ENCODE measurements at places on chromosomes 5 and 9.

DNA sequence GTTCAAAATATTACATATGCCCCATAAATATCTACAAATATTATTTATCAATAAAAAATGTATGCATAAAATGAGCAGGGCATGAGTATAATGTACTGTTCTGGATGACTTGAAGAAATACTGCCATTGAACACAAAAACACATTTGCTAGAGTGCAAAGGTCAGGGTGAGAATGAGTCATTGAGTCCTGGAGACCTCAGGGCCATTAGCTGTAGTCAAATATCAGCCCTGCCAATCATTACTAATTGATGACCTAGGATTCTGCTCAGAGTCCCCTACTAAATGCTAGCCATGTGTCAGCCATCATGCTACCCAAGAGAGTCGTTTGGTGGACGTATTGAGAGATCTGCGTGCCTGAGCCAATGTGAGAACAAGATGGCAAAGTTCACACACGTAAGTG, 80.3 kb upstream of the FAM169A start:
- no peak for DNase-seq

GRCh38 chr9:33472171-33472880, 1.4 kb downstream of the NOL6 start:
- DNase-seq = no peak

GRCh38 chr9:98551511-98552286, 157.0 kb downstream of the GABBR2 start:
- no peak for DNase-seq

DNA sequence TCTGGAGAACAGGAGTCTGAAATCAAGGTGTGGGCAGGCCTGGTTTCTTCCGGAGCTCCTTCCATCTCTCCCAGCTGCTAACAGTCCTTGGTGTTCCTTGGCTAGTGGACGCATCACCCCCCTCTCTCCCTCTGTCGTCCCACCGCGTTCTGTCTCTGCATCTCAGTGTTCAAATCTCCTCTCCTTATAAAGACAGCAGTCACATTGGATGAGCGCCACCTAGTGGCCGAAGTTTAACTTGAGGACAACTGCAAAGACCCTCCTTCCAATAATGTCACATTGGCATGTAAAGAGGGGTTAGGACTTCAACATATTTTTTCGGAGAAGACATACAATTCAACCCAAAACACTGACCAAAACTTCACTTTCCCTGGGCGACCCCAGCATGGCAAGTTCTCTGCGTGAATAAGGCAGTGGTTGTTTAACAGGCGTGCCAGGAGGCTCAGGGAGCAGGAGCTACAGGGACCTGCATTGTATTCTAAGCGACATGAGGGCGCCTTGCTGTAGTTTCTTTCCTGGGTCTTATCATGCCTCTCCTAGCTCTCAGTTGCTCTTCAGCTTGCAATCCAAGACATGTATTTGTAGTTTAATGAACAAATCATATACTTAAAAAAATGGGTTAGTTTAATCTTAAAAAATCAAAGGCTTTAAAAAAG, 27.9 kb upstream of the BASP1 start:
- peak; percentile 59 for DNase-seq

GRCh38 chr5:17436761-17437221, 61.2 kb upstream of the TAF11L2 start:
- DNase-seq = no peak

- DNase-seq = no peak
These were observed 154.3 kb downstream of the PALM2AKAP2 start for GRCh38 chr9:109934136-109934856.

DNA sequence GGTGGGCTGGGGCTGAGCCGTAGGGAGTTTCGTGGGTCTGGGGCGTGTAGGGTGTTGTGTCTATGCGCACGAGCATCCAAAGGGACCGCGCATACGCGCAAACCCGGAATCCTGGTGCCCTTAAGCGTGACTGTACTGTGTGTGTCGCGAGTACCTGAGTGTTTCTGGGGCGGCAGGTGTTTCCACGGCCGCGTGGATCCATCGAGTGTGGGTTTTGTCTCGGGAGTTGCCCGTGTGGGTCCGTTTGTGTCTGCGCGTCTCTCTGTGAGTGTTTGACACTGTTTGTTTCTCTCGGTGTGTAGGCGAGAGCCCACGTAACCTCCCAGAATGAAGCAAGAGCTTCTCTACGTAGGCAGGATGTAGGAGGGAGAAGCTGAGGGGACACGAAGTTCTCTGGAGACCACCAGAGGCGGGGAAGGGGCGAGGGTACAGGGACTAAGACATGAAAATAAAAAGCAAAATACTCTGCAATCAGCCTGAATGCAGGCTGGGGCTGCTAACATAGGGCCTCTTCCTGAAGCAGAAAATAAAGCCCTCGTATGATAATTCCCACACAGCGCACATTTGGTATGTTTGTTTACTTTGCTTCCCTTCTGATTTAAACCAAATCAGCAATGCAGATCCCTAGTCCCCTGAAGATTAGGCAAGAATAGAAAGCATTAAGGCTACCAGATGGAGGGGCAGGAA, 588 bp upstream of the BRINP1 start:
- DNase-seq = no peak

DNA sequence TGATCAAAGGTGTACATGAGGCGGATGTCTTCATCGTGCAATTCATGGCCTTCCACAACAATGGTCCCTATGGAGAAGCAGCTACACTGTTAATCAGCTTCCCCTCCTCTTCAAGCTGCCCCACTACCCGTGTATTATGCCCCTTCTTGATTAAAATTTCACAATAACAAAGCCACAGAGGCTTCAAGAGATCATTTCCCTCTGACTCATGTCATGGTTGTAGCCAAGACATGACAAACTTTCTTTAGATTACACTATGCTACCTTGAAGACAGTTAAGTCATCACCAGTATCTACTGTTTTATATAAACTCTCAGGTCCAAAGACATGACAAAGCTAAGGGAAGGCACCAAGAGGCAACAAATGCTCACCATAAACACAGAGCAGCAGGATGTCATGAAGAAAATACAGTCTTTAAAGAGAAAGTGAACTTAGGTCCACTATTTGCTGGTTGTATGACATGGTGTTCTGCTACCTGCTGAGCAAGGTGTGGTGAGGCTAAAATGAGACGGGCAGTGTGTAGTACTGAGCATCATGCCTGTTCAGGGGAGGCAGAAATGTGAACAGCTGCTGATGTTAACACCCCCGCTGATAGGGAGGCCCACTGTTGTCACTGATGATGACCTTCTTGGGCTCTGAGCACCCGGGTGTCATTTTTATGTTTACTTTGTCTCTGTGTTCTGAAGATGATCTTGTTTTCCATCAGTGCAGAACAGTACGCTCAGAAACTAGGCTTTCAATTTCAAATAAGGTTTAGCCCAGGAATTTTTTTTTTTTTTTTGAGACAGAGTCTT, 48.3 kb downstream of the IARS1 start:
- no peak for DNase-seq

Data from hematopoietic multipotent progenitor cell treated with erythropoietin and hydrocortisone succinate and interleukin-3 and kit ligand, for 17 days (in vitro differentiated cells).